ENCODE measurements at places on chromosomes 2 and 18.
A peak's percentile ranks its signal among the peaks of the same experiment; 100 is the strongest.

DNA sequence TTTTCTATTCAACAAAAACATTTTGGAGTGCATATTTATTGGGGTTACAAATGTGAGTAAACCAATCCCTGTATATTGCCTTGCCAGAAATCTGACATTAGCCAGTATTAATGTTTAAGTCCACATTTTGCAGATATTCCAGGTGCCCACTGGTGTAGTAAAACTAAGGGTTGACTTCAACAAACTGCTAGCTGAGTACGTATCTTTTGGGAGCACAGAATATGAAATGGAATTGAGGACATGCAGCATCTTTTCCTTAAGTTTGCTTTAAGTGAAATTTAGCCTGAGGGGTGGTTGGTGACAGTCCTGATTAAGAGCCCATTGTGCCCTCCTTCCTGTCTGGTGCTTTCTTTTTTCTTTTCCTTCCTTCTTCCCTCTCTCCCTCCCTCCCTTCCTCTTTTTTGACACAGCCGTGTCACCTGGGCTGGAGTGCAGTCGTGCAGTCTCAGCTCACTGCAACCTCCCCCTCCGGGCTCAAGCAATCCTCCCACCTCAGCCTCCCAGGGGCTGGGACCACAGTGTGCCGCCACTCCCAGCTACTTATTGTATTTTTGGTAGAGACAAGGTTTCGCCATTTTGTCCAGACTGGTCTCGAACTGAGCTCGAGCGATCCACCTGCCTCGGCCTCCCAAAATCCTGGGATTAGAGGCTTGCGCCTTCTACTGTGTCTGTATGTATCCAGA lies 1.6 kb downstream of the NUP35 start:
- no peak for DNase-seq

DNA sequence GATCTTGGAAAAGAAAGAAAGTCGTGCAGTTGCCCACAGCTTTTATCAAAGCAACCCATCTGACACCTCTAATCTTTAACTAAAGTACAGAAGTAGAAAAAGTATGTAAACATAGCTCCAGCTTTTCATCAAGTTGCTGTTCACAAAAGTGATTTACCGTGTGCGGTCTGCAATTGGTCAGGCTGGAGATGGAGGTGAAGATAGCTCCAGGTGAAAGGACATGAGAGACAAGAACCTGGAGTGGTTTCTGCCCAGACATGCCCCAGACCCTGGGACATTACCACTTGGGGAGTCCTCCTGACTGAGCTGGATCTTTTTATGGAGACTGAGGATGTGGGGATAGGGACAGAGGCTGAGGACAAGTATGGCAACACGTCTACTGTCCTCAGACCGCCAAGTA lies 82.7 kb downstream of the LAMA1 start:
- DNase-seq: no peak

DNA sequence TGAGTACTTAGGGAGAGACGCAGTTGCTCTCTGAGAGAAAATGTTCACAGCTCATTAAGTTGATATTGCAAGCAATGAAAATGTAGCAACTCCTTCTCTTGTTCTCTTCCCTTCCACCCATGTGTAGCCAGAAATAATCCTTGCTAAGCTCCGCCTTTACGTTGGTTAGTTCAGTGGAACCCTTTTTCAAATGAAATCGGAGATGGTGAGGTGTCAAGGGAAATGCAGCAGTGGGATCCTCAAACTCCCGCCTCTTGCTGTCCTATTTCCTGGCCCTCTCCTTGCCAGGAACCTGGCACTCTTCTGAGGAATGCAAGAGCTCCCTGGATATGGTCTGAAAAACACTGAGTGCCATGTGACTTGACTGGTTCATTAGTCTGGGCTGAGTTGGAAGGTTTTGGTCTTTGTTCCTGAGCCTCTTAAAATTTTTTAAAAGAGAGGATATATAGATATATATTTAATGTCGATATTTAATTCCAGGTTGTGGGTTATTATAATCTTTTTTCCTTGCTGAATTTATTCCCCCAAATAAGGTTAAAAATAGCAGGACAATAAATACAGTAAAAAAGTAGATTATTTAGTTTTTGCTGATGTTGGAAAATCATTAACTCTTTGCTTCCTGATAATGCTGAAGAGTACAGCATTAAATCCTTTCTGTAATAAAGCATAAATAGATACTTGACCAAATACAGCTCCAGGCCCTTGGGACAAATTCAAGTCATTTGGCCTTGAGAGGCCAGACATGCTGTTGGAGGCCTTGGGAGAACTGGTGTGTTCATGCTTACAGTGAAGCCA lies 116.2 kb downstream of the EML6 start:
- DNase-seq: no peak

DNA sequence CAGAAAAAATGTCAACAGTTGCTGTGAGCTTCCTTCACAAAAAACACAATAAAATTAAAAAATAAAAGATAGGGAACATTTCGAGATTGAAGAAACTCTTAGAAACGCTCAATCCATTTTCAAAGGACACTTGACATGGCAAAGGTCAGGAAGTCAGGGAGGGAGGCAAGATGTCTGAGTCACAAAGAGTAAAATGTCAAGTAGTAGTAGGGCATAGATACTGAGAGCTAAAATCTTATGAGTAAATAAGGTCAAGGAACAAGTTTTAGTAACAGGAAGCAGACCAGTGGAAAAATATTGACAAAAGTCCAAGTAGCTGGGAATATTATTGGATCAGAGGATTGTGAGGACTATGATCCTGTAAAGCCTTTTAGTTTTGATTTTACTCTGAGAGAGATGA lies 495.6 kb downstream of the TMX3 start:
- no peak for DNase-seq

GRCh38 chr2:187642498-187642897 lies 88.3 kb upstream of the TFPI start:
- DNase-seq: peak; percentile 49

GRCh38 chr2:215311625-215312396 lies at the start of gene ATIC:
ATIC (plus strand) TSS chr2:215312059; CDS start chr2:215312143, 84 bp downstream.
- peak; percentile 94 for DNase-seq

- peak; percentile 53 for DNase-seq
These were observed 64.0 kb downstream of the STPG4 start for GRCh38 chr2:47091118-47091517.

DNA sequence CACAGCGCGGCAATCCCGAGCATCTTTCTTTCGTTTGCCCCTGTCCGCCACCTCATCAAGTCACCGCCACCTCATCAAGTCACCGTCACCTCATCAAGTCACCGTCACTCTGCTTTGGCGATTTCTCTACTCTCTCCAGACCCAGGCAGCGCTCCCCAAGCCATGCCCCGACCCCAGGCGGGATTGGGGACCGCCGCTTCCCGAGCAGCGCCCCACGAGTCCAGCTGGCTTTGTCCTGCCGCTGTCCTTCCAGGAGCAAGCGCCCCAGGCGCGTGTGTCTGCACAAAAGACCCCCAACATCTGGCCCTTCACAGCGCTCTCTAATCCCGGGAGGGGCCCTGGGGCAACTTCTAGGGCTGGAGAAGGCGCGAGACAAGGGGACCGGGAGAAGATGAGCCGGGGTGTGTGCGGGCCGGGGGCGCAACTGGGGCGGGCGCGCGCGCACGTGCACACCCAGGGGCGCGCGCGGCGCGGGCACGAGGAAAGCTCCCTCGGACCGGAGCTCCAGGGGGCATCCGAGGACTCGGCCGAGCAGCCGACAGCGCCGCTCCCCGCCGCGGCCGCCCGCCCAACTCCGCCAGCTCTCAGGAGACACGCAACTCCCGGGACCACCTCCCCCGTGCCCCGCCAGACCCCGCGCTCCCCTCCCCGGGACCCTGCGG lies 633 bp upstream of the RNF152 start:
- peak; percentile 61 for DNase-seq

GRCh38 chr2:19127616-19128015 lies 230.8 kb downstream of the OSR1 start:
- no peak for DNase-seq

DNA sequence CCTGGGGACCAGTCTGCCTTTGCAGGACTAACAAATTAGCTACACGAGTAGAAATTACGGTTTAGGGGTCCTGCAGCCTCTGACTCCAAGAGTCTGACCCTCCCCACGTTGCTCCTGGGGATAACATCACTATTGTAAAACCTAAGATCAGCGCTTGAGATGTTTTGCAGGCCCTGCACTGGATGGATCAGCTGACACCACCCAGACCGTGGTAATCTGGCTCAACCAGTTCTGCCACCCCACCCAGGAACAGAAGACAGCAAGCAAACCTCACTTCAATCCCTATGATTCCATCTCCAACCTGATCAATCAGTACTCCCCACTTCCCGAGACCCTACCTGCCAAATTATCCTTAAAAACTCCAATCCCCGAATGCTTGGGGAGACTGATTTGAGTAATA lies 31.7 kb downstream of the NGEF start:
- DNase-seq: no peak

GRCh38 chr18:23266717-23267446 lies 131.6 kb downstream of the CABLES1 start:
- DNase-seq: no peak

- no peak for DNase-seq
These were observed 35.5 kb downstream of the NXPH2 start for GRCh38 chr2:138744713-138745112.
